ENCODE measurements at places on chromosomes 3 and 15.

DNA sequence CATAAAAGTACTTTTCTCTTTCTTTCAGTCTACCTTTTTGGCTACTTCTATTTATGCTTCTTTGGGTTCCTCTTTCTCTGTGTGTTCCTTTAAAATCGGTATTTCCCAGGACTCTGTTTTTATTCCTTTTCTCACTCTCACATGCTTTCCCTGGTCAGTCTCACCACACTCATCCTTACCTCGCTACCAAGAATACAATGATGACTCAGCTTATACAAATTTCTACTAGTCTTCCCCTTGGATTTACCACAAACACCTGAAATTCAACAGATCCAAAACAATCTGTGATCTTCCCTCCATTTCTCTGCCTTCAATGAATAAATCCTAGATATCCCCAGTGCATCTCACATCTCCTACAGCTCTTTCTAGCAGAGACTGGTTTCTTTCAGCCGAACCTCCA is 52.9 kb downstream of the TUBGCP4 start:
- H3K27ac ChIP-seq, result no peak overlapping the region
- H3K36me3 ChIP-seq, result peaks cover 42% of the 10 kb centered on the region
- no peaks in the 10 kb centered on the region for H3K4me1 ChIP-seq
- DNase-seq, result no peak
- H3K4me3 ChIP-seq, result no peak overlapping the region
- H3K27me3 ChIP-seq, result no peaks in the 10 kb centered on the region

GRCh38 chr3:71172951-71173350 is 410.6 kb downstream of the FOXP1 start:
- no peak overlapping the region for H3K4me3 ChIP-seq
- H3K27me3 ChIP-seq, result no peaks in the 10 kb centered on the region
- no peaks in the 10 kb centered on the region for H3K4me1 ChIP-seq

GRCh38 chr3:40620151-40620550 is 95.4 kb downstream of the ZNF621 start:
- no peak for DNase-seq
- H3K27me3 ChIP-seq, result peaks cover 2% of the 10 kb centered on the region
- H3K27ac ChIP-seq, result no peak overlapping the region

DNA sequence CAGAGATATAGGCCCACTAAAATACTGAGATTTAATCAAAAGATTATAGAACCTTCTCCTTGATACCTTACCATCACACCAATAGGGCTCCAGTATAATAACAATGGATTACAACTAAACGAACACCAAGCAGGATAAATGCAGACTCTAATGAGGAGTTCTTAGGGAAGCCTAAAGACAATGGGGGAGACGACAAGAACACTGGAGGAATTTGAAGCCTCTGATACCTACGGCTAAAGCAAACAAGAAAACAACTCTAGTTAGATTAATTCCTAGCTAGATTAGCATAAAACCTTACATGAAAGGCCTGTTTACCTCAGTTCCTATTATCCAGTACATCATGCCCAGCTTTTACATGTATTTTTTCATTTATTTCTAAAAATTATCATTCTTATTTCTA is 35.1 kb downstream of the NGLY1 start:
- H3K36me3 ChIP-seq, result peaks cover 61% of the 10 kb centered on the region
- no peaks in the 10 kb centered on the region for H3K4me1 ChIP-seq
- H3K27me3 ChIP-seq, result no peaks in the 10 kb centered on the region
- no peak for DNase-seq

GRCh38 chr3:52561028-52561747 is 24.8 kb downstream of the UQCC5 start:
- no peaks in the 10 kb centered on the region for H3K27me3 ChIP-seq
- H3K27ac ChIP-seq, result no peak overlapping the region

- no peaks in the 10 kb centered on the region for H3K36me3 ChIP-seq
- no peaks in the 10 kb centered on the region for H3K27me3 ChIP-seq
- no peaks in the 10 kb centered on the region for H3K4me1 ChIP-seq
- DNase-seq, result no peak
- no peak overlapping the region for H3K4me3 ChIP-seq
Measured at GRCh38 chr15:57152666-57153539, 223.4 kb upstream of the CGNL1 start.

DNA sequence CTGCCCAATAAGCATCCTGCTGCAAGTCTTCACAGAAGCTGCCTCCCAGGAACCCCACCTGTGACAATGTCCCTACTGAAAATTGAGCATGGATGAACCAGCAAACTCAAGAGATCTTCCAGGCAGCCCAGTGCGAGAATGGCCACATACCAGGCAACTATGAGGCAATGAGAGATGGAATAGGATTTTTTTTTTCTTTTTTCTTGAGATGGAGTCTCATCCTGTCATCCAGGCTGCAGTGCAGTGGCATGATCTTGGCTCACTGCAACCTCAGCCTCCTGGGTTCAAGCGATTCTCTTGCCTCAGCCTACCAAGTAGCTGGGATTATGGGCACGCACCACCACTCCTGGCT is 60.9 kb upstream of the ARL8B start:
- H3K36me3 ChIP-seq, result no peaks in the 10 kb centered on the region
- no peak for DNase-seq
- no peaks in the 10 kb centered on the region for H3K27me3 ChIP-seq
- peaks cover 5% of the 10 kb centered on the region for H3K4me1 ChIP-seq

DNA sequence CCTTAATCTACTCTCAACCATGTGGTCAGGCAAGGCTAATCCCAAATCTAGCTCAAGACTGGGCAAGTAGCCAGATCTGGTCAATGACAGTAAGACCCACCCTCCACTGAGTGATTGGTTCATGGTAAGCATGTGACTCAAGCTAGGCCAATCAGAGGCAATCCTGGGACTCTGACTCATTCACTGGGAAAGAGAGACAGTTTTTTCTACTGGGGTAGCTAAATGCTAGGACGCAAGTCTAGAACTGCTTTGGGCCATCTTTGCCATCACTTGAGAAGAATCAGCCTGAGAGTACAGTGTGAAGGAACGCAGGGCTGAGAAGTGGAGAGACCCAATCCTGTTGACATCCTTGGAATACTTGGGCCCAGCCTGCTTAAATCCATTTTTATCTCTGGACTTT is 9.4 kb upstream of the RAD18 start:
- H3K4me3 ChIP-seq, result no peak overlapping the region
- no peaks in the 10 kb centered on the region for H3K36me3 ChIP-seq
- H3K4me1 ChIP-seq, result peaks cover 5% of the 10 kb centered on the region
- DNase-seq, result peak; percentile 23
- no peak overlapping the region for H3K27ac ChIP-seq

DNA sequence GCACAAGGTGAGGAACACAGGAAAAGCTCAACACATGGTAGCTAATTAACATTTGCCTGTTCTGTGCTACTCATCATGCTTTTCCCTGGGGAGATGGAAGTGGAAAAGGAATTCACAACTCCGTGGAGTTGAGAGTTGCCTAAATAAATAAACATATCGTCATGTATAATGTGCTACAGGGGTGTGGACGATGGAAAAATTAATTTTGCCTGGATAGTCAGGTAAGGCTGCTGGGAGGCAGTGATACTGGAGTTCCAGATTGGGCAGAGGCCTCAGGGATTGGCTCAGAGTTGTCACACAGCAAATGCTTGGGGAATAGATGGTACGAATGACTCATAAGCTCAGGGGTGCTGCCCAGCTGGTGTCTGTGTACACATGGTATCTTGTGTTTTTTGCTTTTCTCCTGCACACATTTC is 3.1 kb upstream of the ABHD6 start:
- H3K27ac ChIP-seq, result no peak overlapping the region
- H3K4me3 ChIP-seq, result no peak overlapping the region
- no peak for DNase-seq
- no peaks in the 10 kb centered on the region for H3K27me3 ChIP-seq

DNA sequence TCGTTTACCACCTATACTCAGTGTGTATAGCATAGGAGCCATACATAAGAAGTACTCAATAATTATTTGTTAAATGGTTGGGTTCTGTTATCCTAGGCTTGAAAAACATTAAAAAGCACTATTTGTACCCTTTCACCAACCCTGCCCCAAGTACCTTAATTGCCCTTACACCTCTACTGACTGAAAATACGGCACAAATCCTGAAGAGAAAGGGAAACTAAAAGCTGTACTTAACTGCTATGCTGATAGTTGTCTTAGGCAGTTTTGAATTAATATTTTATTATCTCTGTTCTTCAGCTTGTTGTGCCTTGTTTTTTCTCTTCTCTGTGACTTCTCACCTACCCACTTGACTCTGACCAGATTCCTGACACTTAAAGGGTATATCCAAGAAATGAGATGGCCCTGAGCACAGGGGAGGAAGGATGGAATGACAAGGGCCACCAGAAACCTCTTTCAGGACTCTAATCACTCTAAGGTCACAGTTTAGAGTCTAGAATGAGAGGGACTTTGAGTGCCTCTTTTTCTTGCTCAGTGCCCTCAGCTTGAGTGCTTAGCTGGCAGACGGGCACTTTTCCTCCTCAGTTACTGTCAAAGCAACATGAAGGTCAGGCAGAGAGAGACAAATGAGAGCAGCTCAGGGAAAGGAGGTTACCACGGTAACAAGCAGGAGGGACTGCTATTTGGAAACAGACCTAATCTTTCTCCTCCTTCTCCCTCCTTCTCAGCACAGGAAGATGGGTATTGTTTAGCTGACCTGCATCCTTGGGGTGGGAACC is 136.5 kb downstream of the ZNF609 start:
- peak overlapping the region; percentile 12 for H3K4me3 ChIP-seq
- DNase-seq, result peak; percentile 67
- peaks cover 23% of the 10 kb centered on the region for H3K4me1 ChIP-seq

DNA sequence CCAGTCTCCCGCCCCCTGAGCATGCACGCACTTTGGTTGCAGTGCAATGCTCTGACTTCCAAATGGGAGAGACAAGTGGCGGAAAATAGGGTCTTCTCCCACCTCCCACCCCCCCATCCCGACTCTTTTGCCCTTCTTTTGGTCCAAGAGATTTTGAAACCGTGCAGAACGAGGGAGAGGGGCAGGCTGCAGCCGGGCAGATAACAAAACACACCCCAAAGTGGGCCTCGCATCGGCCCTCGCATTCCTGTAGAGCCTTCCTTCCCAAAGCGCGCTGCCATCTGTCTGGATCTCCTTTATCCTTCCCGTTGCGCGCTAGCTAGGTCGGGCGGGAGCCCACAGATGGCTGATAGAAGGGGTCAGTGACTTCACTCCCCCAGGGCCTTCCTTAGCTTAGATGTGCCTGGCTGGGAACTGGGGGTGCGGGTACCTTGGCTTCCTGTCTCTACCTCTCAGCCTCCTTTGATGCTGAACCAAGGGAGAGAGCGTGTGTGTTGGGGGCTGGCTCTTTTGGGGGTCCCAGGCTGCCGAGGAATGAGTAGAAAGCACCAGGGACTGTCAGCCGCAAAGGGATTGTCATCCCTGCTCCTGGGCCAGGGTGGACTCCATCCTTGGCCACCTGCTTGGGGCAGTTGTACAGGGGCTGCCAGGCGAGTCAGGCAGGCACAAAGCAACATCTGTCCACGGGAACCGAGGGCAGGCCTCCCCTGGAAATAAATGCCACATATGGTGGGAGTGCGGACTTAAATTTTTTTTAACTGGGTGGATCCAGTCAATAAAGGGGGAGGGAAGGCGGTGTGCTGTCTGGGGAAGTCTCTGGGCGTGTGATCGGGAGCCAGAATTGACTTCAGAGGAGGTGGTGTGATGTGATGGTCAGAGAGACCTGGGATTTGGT is 1.8 kb downstream of the SMAD3 start:
- H3K36me3 ChIP-seq, result no peaks in the 10 kb centered on the region
- H3K4me3 ChIP-seq, result peak overlapping the region; percentile 89
- DNase-seq, result peak; percentile 28
- H3K27me3 ChIP-seq, result no peaks in the 10 kb centered on the region

DNA sequence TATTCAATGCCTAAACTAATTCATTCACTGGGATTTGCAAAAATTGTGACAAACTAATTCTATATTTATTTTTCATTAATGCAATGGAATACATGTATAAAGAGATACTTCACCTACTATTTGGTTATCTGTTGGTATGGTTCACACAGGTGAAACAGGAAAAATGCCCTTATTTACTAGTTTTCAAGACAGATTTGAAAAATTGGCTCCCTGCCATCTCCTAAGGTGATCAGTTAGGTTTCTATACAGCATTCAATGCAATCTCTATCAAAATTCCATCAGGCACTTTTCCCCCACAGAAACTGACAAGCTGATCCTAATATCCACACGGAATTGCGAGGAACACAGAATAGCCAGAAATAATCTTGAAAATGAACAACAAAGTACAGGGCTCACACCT is 101.1 kb downstream of the DLG1 start:
- H3K27me3 ChIP-seq, result no peaks in the 10 kb centered on the region
- H3K4me1 ChIP-seq, result no peaks in the 10 kb centered on the region
- no peak overlapping the region for H3K4me3 ChIP-seq
- no peaks in the 10 kb centered on the region for H3K36me3 ChIP-seq
- no peak overlapping the region for H3K27ac ChIP-seq
- DNase-seq, result no peak

Data from natural killer cell (primary cell).